GM23338 (cell line): ENCODE measurements at places on chromosomes 3 and 15.

DNA sequence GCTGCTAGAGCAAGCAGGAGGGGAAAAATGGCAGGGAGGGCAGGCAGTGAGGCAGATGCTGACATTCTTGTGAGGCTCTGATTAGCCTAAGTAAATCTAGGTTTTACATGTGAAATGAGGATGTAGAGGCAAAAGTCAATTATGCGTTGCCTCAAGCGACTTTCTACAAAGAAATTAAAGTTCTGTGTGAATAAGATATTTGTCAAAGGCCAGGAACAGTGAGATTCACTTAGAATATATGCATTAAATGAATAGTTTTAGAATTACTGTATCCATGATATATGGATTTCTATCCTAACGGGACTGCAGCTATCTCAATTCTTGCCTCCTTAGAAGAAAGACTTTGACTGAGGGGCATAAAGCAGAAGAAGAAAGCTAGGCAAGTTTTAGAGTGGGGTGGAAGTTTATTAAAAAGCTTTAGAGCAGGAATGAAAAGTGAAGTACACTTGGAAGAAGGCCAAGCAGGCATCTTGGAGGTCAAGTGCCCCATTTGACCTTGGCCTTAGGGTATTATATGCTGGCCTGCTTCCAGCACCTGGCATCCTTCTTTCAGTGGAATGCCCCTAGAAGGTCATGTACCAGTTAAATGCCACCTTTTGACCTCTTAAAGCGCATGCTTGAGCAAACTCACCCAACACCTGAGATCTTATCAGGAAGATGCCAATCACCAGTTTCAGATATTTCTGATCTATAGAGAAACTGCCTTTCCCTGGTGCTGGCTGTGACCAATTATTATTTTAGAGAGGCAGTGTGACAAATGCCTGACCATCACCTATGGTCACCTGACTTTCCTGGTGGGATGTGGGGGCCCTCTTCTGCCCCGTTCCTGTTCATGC lies 38.2 kb downstream of the OSTN start:
- DNase-seq: no peak

- no peak for DNase-seq
These were observed 303.1 kb upstream of the CTDSPL start for GRCh38 chr3:37558580-37558979.

GRCh38 chr3:189842681-189843602 lies 211.8 kb downstream of the TP63 start:
- DNase-seq: no peak

DNA sequence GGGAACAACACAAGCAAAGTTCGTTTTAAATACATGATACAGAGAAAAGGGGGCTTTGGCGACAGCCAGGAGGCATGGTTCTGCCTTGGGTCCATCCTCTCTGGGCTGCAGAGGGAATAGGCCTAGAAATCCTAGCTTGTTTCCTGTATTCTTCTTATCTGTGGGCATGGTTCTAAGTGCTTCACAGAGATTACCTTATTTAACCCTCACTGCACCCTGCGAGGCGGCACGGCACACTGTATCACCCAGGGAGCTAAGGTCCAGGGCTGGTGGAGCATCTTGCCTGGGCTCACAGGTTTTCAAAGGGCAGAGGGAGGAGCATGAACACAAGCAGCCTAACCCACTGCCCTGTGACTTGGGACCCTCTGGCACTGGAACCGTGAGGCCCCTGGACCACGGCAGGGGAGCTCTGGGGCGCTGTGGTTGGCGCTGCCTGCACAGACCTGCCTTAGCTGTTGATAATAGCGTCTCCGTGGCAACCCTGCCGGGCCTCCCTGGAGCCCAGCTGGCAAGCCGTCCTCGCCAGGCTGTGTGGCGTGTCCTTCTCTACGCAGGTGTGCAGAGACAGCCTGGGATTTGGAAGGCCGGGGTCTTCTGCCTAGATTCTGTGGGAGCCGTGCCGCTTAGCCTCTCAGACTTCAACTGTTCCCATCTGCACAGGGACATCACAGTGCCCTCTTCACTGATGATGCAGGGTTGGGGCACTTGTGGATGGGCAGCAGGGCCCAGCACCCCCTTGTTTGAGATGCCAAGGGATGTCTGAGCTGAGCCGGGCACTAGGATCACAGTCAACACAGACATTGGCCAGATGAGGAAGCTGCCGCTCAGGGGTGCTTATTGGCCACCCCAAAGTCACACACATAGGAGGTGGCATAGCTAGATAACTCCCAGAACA lies 154.6 kb upstream of the TLE3 start:
- DNase-seq: no peak

- DNase-seq: no peak
These were observed 4.6 kb downstream of the STIMATE start for GRCh38 chr3:52892625-52893311.

DNA sequence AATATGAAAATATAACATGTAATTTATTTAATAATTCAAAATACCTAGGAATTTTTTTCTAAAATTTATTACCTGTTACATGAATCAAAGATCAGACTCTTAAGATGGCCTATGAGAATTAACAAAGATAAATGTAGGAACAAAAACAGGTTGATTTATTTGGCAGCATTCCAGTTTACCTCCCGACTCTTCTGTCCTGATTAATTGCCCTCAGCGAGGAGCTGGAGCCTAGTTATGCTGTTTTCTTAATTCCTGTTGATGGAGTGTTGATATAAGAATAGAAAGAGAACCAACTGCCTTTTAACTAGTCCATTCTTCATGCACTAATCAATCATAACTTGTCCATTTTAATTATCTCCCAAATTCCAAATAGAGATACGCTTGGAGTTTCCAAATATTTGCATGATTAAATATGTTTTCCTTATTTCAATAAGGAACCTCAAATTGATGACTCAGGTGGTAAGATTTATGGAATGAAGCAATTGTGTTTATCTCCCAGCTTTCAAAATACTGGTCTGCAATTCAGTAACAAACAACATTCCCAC lies 10.6 kb upstream of the CPB1 start:
- no peak for DNase-seq

- no peak for DNase-seq
These were observed 769.5 kb downstream of the GRM7 start for GRCh38 chr3:7630351-7630911.

DNA sequence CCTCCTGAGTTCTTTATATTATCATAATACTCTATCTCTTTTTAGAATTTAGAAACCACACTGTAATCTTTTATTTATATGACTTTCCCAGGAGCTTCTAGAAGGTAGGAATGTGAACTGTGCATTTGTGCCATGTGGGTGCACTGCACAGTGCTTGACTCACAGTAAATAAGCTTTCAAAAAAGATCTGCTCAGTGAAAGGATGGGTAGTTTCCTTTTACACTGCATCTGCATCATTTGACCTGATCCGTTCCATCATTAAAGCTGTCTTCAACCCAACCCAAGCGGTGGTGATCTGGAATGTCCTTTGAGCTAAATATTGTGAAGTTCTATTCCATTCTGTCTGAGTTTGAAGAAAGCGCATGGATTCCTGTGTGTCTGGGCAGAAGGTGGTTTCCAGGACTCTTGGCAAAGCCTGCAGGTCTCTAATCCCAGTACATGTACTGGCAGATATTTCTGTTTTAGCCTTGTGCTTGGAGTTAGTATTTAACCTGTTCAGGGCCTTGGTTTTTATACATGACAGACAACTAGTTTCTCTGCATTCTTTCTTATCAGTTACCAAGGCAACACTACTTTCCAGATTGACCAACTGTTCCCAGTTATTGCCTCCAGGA lies 96.7 kb downstream of the DHX30 start:
- DNase-seq: no peak

- no peak for DNase-seq
These were observed 67.4 kb upstream of the ZNF148 start for GRCh38 chr3:125442506-125442905.

- DNase-seq: no peak
These were observed 46.4 kb upstream of the PGPEP1L start for GRCh38 chr15:99054025-99054387.
